ENCODE measurements at places on chromosomes 1 and 21.

DNA sequence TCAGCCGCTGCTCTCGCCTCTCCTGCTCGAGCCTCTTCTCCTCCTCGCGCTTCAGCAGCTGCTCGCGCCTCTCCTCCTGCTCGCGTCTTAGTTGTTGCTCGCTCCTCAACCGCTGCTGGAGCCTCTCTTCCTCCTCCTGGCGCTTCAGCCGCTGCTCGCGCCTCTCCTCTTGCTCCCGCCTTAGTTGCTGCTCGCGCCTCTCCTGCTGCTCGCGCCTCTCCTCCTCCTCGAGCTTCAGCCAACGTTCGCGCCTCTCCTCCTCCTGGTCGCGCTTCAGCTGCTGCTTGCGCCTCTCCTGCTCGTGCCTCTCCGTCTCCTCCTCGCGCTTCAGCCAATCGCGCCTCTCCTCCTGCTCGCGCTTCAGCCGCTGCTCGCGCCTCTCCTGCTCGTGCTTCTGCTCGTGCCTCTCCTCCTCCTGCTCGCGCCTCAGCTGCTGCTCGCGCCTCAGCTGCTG lies 3.7 kb downstream of the TCHH start:
- peak; percentile 26 for DNase-seq

DNA sequence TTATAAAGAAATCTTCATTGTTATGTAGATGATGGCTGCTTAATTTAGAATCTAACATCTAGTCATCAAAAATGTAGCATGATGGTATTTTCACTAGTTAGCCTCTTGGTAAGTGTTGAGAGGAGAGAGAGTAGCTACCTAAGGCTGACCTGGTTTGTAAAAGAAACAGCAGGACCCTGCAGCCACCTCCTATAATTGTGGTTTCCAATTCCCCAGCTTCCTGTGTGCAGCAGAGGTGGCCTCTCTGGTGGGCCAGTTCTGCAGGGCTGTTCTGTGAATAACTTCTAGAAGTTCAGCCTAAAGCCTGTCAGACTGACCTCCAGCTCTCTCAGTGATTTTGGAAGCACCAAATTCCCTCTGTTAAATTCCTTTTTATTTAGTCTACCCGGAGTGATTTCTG lies 246.4 kb upstream of the LRRC7 start:
- no peak for DNase-seq

DNA sequence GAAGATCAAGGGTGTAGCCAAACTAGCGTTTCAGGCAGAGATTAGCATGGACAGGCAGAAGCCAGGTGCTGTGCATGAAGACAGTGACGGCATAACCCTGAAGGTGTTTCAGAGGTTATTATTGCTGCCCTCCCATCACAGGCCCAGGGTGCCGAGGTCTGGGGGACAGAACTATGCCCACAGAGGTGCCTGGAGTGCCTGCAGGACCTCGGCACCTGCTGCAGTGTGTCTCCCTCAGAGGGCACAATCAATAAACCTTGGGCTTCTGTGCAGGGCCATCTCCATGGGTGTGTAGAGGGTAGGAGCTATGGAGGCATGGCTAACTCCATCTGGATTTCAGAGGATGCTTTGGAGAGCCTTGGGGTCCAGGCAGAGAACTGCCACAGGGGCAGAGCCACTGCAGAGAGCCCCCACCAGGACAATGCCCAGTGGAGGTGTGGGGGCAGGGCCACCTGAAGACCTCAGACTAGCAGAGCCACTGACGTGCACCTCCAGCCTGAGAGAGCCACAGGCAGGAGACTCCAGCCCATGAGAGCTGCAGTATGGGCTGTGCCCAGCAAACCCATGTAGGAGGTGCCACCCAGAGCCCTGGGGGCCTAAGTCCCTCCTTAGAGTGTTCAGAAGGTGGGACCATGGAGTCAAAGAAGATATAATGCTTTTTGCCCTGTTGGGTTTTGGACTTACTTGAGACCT lies 5.7 kb upstream of the ABCG1 start:
- no peak for DNase-seq

GRCh38 chr1:3352952-3353331 lies 101.5 kb upstream of the ARHGEF16 start:
- no peak for DNase-seq

GRCh38 chr1:36506276-36506920 lies 23.7 kb upstream of the CSF3R start:
- no peak for DNase-seq

DNA sequence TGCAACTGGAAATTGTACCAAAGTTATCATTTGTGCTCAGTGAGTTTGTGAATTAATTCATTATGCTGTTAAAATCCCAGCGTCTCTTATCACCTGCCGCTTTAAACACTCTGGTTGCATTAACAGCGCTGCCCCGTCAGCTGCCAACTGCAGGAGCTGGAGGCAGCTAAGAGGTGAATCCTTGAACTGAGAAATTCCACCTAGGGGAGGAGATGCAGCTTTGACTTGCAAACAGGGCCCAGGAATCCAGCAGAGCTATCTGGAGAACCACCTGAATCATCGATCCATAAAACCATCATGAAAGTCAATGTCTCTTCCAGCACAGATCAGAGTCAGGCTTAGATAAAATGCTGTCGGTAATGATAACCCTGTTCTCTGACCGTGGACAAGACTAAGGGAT lies 140.7 kb upstream of the PTBP2 start:
- DNase-seq: no peak

GRCh38 chr1:70318191-70318590 lies 36.3 kb downstream of the ANKRD13C start:
- no peak for DNase-seq

- DNase-seq: no peak
Measured at GRCh38 chr1:115829947-115830346, 11.0 kb downstream of the NHLH2 start.

GRCh38 chr1:42420911-42421585 lies 34.8 kb downstream of the ZMYND12 start:
- DNase-seq: no peak

GRCh38 chr1:15960808-15961207 lies 15.1 kb downstream of the ZBTB17 start:
- no peak for DNase-seq

- DNase-seq: no peak
Measured at GRCh38 chr21:36976882-36977651, 10.6 kb upstream of the HLCS start.

DNA sequence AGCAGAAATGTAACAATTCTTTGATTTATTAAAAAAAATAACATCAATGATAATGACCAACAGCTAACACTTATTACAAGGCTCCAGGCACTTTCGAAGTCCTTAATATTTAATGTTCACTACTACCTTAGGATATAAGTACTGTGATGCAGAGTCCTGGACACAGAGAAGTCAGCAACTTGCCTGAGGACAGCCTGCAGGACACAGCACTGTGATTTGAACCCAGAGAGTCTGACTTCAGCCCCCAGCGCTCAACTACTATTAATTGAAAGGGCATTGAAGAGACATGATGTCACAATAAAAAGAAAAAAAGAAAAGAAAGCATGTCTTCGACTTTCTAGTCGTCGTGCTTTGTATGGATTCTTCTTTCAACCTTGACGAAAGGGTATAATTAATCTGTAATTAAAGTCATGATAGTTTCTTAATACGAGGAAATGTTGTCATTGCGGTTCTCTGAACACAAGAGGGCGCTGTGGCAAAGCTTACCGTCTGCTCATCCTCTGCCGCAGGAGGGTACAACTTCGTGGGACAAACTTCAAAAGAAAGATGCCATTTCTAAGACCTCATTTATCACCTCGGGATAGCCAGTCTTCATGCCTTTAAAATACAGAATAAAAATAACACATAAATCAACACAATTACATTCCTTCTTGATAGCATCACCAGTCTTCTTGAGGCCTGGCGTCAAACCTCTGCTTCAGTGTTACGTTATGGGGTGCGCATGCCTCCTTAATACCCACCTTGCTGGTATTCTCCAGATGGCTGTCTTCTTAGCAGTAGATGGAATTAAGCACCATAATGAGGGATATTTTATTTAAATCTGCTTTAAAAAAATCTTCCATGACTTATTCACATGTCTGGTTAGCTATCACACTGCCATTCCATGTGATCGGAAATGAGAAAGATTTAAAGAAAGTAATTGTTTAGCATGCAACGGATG lies 240.1 kb downstream of the DISC1 start:
- DNase-seq: peak; percentile 59

GRCh38 chr1:50047916-50048694 lies 24.4 kb upstream of the AGBL4 start:
- DNase-seq: no peak

GRCh38 chr1:5427026-5427613 lies 565.1 kb downstream of the NPHP4 start:
- DNase-seq: no peak

GRCh38 chr1:227929751-227930472 lies 17.8 kb downstream of the WNT9A start:
- no peak for DNase-seq

DNA sequence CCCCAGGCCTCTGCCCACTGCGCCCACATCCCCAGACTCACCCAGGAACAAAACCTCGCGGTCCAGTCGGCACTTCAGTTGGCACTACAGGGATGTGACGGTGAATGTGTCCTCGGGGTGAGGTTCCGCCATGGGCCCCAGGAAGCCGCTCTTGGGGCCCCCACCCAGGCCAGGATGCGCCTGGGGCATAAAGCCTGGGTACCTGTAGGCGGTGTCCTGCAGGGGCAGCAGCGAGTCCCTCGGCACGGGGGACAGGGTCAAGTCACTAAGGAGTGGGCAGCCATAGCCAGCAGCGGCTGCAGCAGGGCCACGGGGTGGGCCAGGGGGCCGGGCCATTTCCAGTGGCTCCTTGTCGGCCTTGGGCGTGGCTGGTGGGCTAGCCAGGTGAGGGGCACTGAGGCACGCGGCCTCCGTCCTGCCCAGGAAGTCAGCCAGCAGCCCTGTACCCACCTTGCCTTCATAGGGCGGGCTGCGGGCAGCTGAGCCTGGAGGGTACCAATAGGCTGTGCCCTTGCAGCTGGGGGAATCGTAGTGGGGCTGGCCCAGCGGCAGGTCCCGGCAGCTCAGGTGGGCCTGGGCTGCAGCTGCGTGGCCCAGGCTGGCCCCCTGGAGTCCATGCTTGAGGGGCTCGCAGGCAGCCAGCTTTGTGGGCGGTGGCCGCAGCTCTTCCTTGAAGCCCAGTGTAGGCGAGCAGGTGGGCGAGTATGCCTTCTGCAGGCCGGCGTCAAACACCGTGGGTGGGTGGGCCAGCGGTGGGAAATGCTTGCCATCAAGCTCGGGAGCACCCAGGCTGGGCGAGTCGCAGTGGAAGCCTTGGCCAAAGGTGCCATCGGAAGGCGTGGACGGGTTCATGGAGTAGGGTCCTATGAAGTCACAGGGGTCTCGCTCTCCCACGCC lies 56.5 kb downstream of the AHDC1 start:
- no peak for DNase-seq

GRCh38 chr1:66160719-66161118 lies 368.0 kb downstream of the PDE4B start:
- DNase-seq: no peak

GRCh38 chr1:157932069-157932468 lies 61.4 kb upstream of the KIRREL1 start:
- no peak for DNase-seq

DNA sequence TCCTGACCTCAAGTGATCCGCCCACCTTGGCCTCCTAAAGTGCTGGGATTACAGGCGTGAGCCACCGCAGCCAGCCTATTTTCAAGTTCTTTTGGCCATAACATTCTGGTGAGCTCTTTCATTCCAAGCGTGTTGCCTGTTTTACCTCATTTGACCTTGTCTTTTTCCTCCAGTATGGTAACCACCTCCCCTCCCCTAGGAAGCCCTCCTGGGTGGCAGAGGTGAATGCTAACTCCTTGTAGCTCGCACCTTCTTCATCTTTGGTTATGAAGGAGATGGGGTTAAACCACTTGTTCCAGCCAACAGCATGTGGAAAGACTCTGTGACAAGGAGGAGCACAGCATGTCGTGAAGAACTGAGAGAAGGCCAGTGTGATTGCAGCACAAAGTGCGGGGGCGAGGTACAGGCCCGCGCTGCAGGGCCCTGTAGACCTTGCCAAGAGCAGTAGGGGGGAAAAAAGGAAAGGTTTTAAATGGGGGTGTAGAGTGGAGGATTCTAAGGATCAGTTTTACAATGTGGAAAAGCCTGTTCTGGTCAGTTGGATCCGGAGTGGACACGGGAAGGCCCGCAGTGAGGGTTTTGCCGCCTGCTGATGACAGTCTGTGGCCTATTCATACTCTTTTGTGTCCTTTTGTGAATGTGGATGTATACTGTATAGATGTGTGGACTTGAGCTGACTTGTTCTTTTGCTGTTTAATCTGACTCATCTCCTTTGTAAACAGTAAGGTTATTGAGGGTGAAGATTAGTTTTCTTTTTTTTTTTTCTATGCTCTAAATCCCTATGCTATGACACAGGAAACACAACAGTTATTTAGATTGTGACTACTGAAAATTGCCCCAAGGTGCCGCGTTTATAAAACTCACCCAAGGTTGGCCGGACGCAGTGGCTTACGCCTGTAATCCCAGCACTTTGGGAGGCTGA lies 7.5 kb upstream of the ZNF436 start:
- DNase-seq: no peak

- no peak for DNase-seq
Measured at GRCh38 chr1:24717887-24718650, 27.2 kb upstream of the CLIC4 start.

GRCh38 chr1:8394456-8395321 lies 76.8 kb downstream of the SLC45A1 start:
- DNase-seq: peak; percentile 64

DNA sequence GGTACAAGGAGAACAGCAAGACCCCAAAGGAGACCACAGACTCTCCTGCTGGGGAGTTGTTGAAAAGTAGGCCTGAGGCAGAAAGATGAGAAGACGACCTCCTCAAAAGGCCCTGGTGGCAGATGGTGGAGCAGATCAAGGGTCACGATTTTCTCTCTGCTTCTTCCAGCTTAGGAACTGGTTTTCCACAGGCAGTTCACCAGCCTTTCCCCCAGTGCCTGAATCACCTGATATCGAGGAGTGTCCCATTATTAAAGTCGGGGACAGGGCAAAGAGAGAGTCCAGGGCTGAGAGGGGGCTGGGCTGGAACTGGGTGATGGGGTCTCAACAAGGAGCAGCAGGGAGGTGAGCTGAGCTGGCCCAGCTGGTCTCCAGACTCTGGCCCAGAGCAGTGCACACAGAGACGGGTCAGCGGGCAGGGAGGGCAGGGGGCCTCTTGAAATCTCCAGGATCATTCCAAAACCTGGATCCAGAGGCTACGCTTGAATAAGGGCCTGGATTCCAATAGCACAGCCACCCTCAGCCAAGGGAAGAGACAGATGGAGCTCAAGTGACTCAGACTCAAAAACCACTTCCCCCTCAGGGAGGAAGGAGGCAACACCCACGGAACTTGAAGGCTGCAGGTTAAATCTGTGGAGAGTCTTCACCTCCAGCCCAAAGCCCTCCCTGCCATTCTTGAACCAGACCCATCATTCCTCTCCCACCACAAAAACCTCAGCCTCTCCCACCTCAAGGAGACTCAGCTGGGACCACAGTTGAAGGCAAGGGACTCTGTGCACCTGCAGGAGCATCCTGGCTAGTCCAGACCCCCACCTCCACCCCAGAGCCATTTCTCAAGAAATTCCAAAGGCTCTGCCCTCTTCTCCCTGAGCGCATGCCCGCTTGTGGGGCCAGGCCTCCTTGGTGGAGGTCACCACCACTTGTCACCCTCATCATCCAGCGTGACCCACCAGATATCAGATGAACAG lies at the start of gene S100A5:
Gene S100A5, minus strand, starts transcription at position 541 of the 968 bp plus-strand sequence. CDS start 743 bp downstream, outside the sequence.
- peak; percentile 58 for DNase-seq

GRCh38 chr1:81922955-81923354 lies 122.2 kb downstream of the ADGRL2 start:
- no peak for DNase-seq
